T-helper 1 cell treated with Interleukin-12 subunit alpha and Interleukin-12 subunit beta and Interleukin-4 antibody, amounts not matched to agents 30 ng/mL and 1 ng/mL, for 36 hours (primary cell): ENCODE measurements at places on chromosomes 13 and 19. TPM values are rescaled to one million over a fixed set of nuclear protein-coding genes. Genes with fewer than 3 reads are reported as not detected.

ATP13A1 gene
- 105 and 110 TPM in 2 replicates for total RNA-seq

ALOX5AP gene
- total RNA-seq: 212 and 214 TPM in 2 replicates

ZNF568 gene
- total RNA-seq: 5.0 and 6.7 TPM in 2 replicates

KCNN4 gene
- 82.9 and 87.8 TPM in 2 replicates for total RNA-seq

LILRA1 gene
- not detected in 2 replicates for total RNA-seq

ZNF583 gene
- total RNA-seq: 3.4 and 3.5 TPM in 2 replicates
